ENCODE measurements at places on chromosomes 2 and 18.
A peak's percentile ranks its signal among the peaks of the same experiment; 100 is the strongest.

DNA sequence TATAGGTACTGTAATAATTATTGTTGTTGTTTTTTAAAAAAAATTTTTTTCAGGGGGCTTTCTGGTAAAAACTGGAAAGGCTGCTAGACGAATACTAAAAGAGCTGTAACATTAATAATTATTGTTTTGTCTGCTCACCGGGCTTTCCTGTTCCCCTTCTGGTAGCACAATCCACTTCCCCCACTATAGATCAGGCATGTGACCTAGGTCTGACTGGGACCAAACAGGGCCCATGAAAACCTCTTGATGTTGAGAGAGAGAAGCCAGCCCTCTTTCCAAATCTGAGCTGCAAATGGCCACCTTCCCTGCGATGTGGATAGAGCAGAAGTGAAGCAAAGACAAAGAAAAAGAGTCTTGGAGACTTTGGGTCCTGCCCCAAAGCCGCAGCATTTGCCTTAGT, 23.4 kb downstream of the SH2D6 start:
- DNase-seq, result peak; percentile 38

GRCh38 chr2:151774506-151774905, 40.2 kb upstream of the NEB start:
- no peak for DNase-seq

DNA sequence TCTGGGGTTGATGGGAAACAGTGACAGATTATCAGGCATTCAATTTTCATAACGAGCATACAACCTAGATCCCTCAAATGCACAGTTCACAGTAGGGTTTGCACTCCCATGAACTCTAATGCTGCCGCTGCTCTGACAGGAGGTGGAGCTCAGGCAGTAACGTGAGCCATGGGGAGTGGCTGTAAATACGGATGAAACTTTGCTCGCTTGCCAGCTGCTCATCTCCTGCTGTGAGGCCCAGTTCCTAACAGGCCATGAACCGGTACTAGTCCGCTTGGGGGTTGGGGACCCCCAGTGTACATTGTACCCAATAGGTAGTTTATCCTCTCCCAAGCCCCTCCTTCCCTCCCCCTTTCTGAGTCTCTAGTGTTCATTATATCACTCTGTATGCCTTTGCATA, 94.6 kb downstream of the PTH2R start:
- DNase-seq, result no peak

- DNase-seq, result peak; percentile 90
Observed at GRCh38 chr18:77108001-77108692, 24.4 kb downstream of the MBP start.

DNA sequence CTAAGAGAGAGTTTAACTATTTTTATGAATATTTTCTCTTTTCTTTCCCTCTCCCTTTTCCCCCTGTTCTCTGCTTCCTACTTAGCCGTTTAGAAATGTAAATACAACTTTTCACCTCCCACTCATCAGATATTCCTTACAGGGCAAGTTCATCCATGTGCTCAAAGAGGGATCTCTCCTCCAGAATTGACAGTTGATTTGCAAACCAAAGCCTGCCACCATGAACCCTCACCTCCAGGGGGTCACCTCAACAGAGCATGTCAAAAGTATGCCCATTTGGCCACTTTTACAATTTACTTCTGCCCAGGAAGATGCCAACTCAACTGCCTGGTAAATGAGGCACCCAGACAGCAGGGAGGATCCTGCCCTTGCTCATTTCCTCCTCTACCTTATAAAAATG, 149.2 kb upstream of the GYPC start:
- DNase-seq, result no peak

- no peak for DNase-seq
Observed at GRCh38 chr2:715038-715437, 37.8 kb upstream of the TMEM18 start.

DNA sequence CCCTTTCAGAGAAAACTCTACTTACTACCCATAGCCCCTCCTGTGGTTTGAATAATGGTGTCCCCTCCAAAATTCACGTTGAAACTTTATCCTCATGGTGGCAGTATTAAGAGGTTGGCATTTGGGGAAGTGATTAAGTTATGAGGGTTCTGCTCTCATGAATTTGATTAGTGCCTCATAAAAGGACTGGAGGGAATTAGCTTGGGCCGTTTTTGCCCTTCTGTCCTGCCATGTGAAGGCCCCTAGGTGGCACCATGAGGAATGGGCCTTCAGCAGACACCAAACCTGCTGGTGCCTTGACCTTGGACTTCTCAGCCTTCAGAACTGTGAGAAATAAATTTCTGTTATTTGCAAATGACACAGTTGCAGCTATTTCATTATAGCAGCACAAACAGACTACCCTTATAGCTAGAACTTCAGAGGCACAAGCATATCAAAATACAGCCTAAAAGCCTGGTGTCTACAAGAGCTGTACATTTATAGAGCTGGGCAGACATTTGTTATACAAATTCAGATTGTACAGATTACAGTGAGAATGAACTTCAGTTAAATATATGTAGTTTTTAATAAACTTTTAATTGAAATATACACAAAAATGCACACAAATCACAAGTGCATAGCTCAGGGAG, 2.6 kb upstream of the PTPN2 start:
- DNase-seq, result no peak

DNA sequence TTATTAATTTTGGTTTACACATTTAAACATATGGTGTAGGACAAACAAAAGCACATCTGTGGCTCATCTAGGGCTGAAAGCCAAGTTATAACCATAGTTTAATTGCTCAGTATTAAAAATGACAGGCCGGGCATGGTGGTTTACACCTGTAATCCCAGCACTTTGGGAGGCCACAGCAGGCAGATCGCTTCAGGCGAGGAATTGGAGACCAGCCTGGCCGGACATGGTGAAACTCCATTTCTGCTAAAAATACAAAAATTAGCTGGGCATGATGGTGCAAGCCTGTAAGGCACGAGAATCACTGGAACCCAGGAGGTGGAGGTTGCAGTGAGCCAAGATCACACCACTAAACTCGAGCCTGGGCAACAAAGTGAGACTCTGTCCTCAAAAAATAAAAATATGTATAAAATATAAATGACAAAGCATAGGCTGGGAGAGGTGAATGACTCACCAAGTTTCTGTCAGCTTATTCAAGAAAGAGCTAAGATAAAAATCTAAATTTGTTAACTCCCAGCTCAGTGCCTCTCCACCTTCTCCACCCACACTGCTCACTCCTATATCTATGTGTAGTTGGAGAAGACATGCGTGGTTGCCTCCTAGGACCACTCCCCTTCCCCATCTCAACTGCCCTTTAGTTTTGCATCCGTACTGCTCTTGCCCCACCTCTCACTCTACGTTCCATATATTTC, 79.2 kb upstream of the PID1 start:
- DNase-seq, result no peak

DNA sequence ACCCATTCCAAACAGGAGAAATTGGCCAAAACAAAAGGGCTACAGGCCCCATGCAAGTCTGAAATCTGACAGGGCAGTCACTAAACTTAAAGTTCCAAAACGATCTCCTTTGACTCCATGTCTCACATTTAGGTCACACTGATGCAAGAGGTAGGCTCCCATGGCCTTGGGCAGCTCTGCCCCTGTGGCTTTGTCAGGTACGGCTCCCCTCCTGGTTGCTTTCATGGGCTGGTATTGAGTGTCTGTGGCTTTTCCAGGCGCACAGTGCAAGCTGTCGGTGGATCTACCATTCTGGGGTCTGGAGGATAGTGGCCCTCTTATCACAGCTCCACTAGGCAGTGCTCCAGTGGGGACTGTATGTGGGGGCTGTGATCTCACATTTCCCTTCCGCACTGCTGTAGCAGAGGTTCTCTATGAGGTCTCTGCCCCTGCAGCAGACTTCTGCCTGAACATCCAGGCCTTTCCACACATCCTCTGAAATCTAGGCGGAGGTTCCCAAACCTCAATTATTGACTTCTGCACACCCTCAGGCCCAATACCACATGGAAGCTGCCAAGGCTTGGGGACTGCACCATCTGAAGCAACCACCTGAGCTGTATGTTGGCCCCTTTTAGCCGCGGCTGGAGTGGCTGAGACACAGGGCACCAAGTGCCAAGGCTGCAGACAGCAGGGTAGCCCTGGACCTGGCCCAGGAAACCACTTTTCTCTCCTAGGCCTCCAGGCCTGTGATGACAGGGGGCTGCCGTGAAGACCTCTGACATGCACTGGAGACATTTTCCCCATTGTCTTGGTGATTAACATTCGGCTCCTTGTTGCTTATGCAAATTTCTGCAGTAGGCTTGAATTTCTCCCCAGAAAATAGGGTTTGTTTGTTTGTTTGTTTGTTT, 28.7 kb downstream of the PARD6G start:
- DNase-seq, result no peak

GRCh38 chr2:130385709-130386108, 29.9 kb downstream of the PTPN18 start:
- DNase-seq, result peak; percentile 49

- no peak for DNase-seq
Observed at GRCh38 chr18:24368749-24369148, 28.9 kb downstream of the OSBPL1A start.

DNA sequence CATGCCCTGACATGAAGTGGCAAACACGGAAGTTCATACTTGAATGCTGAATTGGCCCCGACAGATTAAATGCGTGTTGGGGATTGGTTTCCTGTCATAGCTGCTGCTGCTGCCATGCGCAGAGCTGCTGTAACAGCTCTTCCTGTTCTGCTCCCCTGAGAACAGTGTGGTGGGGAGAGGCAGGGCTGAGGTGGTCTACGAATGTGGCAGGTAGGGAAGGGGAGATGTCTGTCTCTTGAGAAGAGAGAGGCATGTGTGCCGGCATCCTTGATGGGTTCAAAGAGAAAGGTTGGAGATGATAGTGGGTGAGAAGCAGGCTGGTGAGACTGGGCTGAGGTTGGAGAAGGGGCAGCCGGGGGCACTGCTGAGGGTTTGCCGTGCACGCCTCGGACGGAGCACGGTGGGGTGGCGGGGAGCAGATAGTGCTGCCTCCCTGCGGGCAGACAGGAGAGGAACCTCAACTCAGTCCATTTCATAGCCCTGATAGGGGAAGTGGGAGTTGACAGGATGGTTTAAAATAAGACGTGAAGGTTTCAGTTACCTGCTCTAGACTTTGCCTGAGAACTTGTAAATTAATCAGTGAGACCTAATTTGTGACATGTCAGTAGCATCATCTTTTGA, 46.1 kb downstream of the TMEM185B start:
- peak; percentile 35 for DNase-seq

- DNase-seq, result no peak
Observed at GRCh38 chr18:77969972-77970371, 720.3 kb downstream of the GALR1 start.
